ENCODE measurements at places on chromosomes 12 and 14.

GRCh38 chr14:24279301-24280186, 8.1 kb upstream of the RABGGTA start:
- no peak for DNase-seq

DNA sequence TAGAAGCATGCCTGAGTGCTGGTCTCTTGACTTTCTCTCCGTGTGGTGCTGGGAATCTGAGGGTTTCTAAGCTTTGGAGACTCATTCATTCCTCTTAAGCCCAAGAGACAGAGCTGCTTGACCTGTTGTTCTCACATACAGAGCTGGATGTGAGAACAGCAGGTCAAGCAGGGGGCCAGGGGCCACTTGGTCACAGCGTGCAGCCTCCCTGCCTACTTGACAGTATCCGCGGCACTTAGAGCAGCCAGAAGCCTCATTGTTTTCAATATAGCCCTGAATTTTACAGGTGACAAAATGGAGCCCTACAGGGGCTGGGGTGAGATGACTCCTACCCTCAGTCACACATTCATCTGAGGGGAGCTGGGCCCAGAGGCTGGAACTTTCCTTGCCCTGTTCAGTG, 88.9 kb downstream of the ESRRB start:
- no peak for DNase-seq

DNA sequence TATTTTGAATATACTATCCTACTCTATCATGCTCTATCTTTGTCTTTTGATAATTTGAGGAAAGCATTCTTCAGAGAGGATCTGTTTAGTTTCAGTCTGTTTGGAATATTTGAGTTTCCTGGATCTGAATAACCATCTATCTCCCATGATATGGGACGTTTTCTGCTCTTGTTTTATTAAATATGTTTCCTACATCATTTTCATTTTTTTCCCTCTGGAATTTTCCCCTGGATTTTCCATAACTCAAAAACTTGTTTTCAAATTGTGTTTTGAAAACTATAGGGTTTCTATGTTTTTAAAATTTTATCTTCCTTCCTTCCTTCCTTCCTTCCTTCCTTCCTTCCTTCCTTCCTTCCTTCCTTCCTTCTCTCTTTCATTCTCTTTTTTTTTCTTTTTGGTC, 974.2 kb downstream of the TMEM121 start:
- DNase-seq = no peak

GRCh38 chr14:70971560-70971959, 64.3 kb downstream of the PCNX1 start:
- DNase-seq = no peak

DNA sequence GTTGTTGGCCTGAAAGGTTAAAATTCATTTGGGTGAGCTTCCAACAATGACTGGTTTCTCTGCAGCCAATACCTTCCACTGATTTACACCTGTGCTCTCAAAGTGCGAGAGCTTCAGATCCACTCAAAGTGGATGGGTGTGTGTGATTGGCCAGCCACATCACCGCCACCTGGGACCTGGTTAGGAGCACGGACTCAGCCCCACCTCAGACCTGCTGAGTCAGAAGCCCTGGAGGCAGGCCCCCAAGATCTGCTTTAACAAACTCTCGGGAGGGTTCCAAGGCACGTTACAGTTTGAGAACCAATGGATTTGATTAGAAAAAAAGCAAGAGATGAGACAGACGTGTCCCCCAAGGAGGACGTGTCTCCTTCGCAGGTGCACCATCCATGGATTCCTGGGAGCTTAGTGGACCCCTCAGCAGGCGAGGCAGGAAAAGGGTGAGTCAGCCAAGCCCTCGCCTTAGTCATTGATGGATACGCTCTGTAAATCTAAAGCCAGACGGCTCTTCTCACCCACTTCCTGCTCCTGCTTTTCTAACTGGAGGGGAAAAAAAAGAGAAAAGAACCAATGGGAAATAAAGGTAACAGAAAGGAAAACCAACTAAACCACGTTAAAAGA, 24.5 kb downstream of the FZD10 start:
- peak; percentile 64 for DNase-seq

DNA sequence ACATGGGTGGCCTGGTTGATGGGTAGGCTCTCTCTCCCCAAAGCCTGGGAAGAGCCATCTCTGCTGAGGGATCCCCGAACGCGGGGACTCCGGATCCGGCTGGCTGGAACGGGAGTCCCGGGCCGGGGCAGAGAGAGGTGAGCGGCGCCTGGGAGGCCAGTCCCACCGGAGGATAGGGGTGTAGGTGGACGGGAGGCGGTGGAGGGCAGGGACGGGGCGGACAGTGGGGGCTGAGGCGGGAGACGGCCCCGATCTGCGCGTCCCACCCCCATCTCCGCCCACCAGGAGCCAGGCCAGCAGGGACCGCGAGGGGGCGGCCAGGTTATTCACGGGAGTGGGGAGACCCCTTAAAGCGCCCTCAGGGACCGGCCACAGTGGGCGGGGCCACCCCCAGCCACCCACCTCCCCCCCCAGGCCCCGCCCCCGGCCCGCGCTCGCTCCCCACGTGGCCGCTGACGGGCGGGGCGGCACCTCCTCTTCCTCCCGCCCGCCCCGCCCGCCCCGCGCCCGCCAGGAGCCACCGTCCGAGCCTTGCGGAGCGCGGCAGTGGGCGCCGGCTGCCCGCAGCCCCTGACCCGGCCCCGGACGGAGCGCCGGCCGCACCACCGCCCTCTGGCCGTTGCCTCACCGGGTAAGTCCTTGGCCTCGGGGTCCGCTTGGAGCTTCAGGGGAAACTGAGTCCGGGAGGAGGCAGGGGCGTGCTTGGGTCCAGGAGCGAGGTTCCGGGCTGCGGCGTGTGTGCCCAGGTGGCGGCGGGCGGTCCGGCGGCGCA, at the start of gene INF2:
INF2 (plus strand) TSS at position 510 of the 772 bp plus-strand sequence. CDS start 11,748 bp downstream, outside the sequence.
- peak; percentile 68 for DNase-seq

GRCh38 chr12:93174473-93174872, 203.3 kb upstream of the NUDT4 start:
- no peak for DNase-seq

Data from H9 (cell line).